Esophagus squamous epithelium (tissue), 5 donors: ENCODE measurements at places on chromosomes 2 and 18. TPM values are rescaled to one million over a fixed set of nuclear protein-coding genes. Genes with fewer than 3 reads are reported as not detected.

Gene ABCG8
- not detected for total RNA-seq

Gene SIX2
- not detected for total RNA-seq

Gene SERPINB13
- 175 TPM for total RNA-seq

Gene UGT1A4
- total RNA-seq, result 2.9 TPM

Gene DPP4
- 3.0 TPM for total RNA-seq

Gene WDCP
- 4.4 TPM for total RNA-seq

Gene RGPD4
- not detected for total RNA-seq

Gene SPP2
- not detected for total RNA-seq

Gene SOWAHC
- 47.9 TPM for total RNA-seq

Gene ACMSD
- not detected for total RNA-seq

Gene SLC5A7
- total RNA-seq, result not detected

Gene CHRNG
- not detected for total RNA-seq

Gene TGFA
- total RNA-seq, result 51.8 TPM

Gene NETO1
- total RNA-seq, result not detected

Gene WNT6
- total RNA-seq, result 0.73 TPM

Gene FNDC4
- 13.9 TPM for total RNA-seq

Gene RBM44
- 1.5 TPM for total RNA-seq

Gene VWA3B
- not detected for total RNA-seq

Gene APLF
- 9.5 TPM for total RNA-seq
